Aorta (tissue), 5 donors: ENCODE measurements at places on chromosomes 5 and 9.
A peak's percentile ranks its signal among the peaks of the same experiment; 100 is the strongest.

DNA sequence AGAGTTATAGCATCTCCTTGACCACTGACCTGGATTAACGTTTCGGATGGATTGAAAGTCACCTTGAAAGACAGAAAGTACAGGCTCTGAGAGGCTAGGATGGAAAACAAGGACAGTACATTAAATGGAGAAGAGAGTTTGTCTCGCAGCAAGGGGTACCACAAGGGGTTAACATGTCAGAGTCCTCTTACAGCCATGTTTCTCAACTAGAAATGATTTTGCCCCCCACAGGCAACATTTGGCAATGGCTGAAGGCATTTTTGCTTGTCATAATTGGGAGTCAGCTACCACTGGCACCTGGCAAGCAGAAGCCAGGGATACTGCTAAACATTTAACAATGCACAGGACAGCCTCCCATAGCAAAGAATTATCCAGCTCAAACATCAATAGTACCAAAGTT lies 90.8 kb upstream of the EQTN start:
- H3K4me1 ChIP-seq, result peaks cover 3% of the 10 kb centered on the region
- no peak for DNase-seq
- no peak overlapping the region for H3K27ac ChIP-seq

DNA sequence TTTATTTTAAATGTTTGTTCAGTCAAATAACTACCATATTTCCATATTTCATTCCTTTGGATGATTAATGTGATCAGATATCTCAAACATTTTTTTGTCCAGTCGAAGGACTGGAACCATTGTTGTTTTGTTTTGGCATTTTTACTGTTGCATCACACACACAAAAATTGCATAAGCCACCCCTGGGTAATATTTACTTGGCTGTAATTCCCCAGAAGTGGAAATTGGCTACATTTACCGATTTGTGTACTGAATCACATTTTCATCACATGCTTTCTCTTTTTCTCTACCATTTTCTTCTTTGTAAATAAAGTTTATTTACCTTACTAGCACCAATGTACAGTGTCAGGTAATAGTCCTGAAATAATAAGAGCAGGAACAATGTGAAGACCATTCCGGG lies 1729.7 kb upstream of the WWC1 start:
- no peaks in the 10 kb centered on the region for H3K4me1 ChIP-seq
- no peaks in the 10 kb centered on the region for H3K36me3 ChIP-seq
- H3K27ac ChIP-seq, result no peak overlapping the region

DNA sequence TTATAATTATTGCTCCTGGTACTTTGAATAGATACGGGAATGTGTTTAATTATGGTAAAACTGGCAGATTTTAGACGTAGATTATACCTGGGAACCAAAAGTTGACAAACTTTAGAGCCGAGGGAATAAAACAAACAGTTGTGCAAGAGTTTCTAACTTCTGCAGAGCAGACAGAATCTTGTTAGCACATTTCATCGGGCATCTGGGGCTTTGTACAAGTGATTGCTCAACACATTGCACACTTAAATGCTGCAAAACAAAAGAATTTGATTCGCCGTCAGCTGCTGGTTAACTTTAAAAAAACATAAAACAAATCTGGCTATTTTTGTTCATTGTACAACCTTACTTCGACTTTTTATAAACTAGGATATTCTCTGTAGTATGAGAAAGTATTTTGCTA lies 398.1 kb downstream of the MAN2A1 start:
- no peak overlapping the region for H3K27ac ChIP-seq
- H3K4me1 ChIP-seq, result no peaks in the 10 kb centered on the region
- no peak for DNase-seq
- no peaks in the 10 kb centered on the region for H3K36me3 ChIP-seq

GRCh38 chr5:131630963-131631350 lies 4.1 kb downstream of the RAPGEF6 start:
- no peak overlapping the region for H3K4me3 ChIP-seq
- H3K36me3 ChIP-seq, result no peaks in the 10 kb centered on the region
- no peaks in the 10 kb centered on the region for H3K4me1 ChIP-seq
- H3K27ac ChIP-seq, result no peak overlapping the region

- H3K4me1 ChIP-seq, result no peaks in the 10 kb centered on the region
- no peaks in the 10 kb centered on the region for H3K36me3 ChIP-seq
- no peak overlapping the region for H3K27ac ChIP-seq
- no peaks in the 10 kb centered on the region for H3K27me3 ChIP-seq
- no peak for DNase-seq
Observed at GRCh38 chr5:4580772-4581171, 559.4 kb upstream of the ADAMTS16 start.

GRCh38 chr9:130835441-130836298 lies 616 bp downstream of the ABL1 start:
- H3K27me3 ChIP-seq, result no peaks in the 10 kb centered on the region
- H3K4me1 ChIP-seq, result no peaks in the 10 kb centered on the region
- DNase-seq, result peak; percentile 67
- peak overlapping the region; percentile 91 for H3K27ac ChIP-seq
- peak overlapping the region; percentile 46 for H3K4me3 ChIP-seq
- H3K36me3 ChIP-seq, result no peaks in the 10 kb centered on the region

GRCh38 chr5:149938791-149939358 lies 5.7 kb downstream of the PDE6A start:
- H3K4me1 ChIP-seq, result peaks cover 10% of the 10 kb centered on the region
- no peaks in the 10 kb centered on the region for H3K27me3 ChIP-seq
- H3K4me3 ChIP-seq, result no peak overlapping the region
- H3K36me3 ChIP-seq, result no peaks in the 10 kb centered on the region
- peak; percentile 57 for DNase-seq

GRCh38 chr9:94950579-94951323 lies 224.3 kb downstream of the AOPEP start:
- DNase-seq, result no peak
- H3K36me3 ChIP-seq, result peaks cover 3% of the 10 kb centered on the region
- H3K27me3 ChIP-seq, result no peaks in the 10 kb centered on the region
- H3K4me3 ChIP-seq, result no peak overlapping the region
- peak overlapping the region; percentile 77 for H3K27ac ChIP-seq

GRCh38 chr5:159732220-159732619 lies 184.1 kb upstream of the ADRA1B start:
- DNase-seq, result no peak
- H3K27me3 ChIP-seq, result no peaks in the 10 kb centered on the region
- no peaks in the 10 kb centered on the region for H3K36me3 ChIP-seq
- peaks cover 5% of the 10 kb centered on the region for H3K4me1 ChIP-seq
- no peak overlapping the region for H3K4me3 ChIP-seq
- H3K27ac ChIP-seq, result no peak overlapping the region

GRCh38 chr5:149817539-149818060 lies 87.5 kb downstream of the PPARGC1B start:
- H3K4me1 ChIP-seq, result no peaks in the 10 kb centered on the region
- no peak for DNase-seq
- no peak overlapping the region for H3K4me3 ChIP-seq
- no peaks in the 10 kb centered on the region for H3K36me3 ChIP-seq

DNA sequence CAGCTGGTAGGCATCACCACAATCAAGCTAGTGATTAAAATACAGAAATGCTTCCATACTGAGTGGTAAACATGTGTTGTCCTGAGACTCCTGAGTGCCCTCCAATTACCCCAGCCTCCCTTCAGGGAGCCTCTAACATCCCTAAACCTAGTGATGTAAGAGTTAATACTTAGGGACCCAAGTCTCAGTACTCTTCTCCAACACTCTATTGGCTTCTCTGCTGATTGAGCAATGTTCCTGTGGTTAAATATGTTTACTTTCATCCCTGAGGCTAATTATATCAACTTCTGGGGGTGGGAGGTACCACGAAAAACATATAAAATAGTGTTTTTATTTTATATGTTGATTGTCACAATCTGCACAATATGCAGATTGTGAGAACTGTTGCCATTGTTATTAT lies 5.0 kb downstream of the GRXCR2 start:
- no peak overlapping the region for H3K27ac ChIP-seq
- no peak overlapping the region for H3K4me3 ChIP-seq
- no peaks in the 10 kb centered on the region for H3K4me1 ChIP-seq
- no peaks in the 10 kb centered on the region for H3K27me3 ChIP-seq

- DNase-seq, result no peak
- no peaks in the 10 kb centered on the region for H3K4me1 ChIP-seq
- no peak overlapping the region for H3K27ac ChIP-seq
- H3K36me3 ChIP-seq, result no peaks in the 10 kb centered on the region
Observed at GRCh38 chr5:171978519-171978918, 27.9 kb downstream of the FBXW11 start.

DNA sequence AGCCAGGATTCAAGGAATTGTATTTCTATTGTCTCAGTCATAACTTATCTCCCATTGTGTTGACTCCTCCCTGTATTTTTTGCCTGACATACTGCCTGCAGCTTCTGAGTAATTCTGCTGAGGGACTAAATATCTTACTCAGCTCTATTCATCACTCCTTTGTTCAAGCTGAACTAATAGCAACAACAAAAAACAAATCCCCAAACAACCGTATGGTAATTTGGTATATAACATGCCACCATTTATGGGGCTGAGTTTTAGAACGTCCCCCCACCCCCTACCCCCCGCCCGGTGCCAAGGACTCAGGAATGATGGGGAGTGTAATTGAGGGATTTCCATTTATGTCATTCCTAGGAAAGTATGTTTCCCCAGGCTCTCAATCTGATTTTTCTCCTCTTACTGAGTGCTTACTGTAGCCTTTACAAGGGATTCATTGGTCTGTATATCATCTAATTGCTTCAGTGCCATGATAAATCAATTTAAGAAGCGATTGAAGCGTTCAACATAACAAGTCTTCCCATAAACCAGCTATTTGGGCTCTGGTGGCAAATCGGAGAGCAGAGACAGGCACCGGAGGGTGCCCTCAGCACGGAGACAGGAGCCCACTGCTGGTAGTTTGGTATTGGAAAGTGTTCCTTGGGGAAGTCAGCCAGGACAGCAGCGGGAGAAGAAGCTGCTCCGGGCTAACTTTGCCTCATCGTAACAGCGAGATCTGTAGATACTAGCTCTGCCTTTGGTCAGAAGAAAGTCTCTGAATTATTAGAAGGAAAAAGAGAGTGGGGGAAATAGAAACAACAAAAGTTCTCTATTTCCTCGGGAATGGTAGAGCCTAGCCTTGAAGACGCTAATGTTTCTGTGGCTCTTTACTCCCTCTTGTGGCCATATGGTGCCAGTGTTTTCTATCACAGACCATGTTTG lies 40.7 kb upstream of the HSD17B4 start:
- peak overlapping the region; percentile 42 for H3K27ac ChIP-seq
- no peaks in the 10 kb centered on the region for H3K27me3 ChIP-seq
- peak; percentile 78 for DNase-seq
- peak overlapping the region; percentile 49 for H3K4me3 ChIP-seq

DNA sequence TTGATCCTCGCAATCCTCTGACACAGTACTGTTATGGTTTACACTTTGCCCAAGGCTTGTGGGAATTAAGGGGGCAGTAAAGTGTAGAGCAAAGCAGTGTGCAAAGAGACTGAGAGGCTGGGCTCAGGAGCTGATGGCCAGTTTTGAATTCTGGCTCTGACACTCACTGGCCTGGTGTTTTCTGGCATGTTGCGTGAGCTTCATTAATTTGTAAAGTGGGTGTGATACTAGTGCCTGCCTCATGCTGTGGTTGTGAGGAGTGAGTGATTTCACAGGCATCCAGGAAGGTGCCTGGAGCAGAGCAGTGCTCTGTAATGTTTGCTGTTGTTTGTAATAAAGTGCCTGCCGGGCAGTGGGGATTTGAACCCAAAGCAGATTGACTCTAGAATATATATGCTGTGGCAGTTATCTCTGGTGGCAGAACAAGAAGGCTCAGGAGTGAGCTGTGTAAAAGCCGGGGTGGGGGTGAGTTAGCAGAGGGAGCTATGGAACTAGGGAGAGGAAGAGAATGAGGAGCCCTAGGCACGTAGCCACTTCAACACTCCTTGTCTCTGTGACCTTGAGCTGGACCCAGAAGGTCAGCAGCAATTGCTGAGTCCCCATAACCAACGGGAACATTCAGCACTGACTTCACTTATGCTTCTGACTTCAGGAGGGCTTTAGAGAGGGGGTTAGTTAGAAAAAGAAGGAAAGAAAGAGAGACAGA lies 108.5 kb downstream of the DOCK2 start:
- no peaks in the 10 kb centered on the region for H3K36me3 ChIP-seq
- H3K27me3 ChIP-seq, result no peaks in the 10 kb centered on the region
- H3K4me1 ChIP-seq, result no peaks in the 10 kb centered on the region
- H3K27ac ChIP-seq, result no peak overlapping the region
- no peak overlapping the region for H3K4me3 ChIP-seq
- DNase-seq, result no peak

DNA sequence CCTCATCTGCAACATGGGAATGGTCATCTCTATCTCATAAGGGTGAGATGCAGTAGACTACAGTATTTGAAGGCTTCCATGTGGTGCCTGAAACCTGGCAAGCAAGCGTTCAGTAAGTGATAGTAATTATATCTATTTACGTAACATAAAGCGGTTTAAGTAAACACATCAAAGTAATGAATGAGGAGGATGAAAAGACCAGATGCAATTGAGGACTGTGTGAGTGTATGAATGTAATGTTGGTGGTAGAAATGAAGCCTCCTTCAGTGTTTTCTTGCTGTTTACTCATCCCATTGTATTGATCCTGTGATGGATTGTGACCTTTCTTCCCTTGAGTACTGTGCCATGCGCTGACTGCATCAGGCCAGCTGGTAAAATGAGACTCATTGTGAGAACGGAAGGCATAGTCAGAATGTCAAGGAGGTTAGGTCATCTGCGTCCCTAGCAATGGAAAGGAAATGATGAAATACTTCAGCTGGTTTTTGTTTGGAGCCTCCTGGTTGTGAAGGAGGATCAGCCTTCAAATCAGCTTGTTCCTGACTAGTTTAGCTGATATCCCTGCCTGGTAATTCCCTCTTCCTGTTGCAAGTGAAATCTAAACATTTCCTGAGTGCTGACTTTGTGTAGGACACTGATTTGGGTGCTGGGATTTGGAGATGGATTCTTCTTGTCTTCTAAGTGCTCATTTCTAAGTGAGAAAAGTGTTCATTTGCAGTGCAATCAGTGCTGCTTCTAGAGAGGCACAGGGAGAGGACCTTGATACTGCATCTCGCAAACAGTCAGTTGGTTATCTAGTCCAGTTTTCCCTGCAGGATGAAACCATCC lies 35.6 kb downstream of the TNFSF8 start:
- H3K27me3 ChIP-seq, result no peaks in the 10 kb centered on the region
- no peaks in the 10 kb centered on the region for H3K4me1 ChIP-seq
- H3K36me3 ChIP-seq, result no peaks in the 10 kb centered on the region
- no peak overlapping the region for H3K4me3 ChIP-seq

DNA sequence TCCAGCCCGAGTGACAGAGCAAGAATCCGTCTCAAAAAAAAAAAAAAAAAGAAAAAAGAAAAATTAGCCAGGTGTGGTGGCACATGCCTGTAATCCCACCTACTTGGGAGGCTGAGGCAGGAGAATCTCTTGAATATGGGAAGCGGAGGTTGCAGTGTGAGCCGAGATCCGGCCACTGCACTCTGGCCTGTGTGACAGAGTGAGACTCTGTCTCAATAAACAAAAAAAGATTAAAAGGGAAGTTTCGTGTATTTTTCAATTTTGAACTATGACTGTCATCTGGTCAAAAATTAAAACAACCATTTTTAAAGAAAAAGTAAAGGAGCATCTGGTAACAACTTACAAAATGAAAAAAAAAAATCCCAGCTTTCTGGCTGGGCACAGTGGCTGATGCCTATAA lies 36.3 kb upstream of the PLIN2 start:
- no peak overlapping the region for H3K27ac ChIP-seq
- no peaks in the 10 kb centered on the region for H3K36me3 ChIP-seq
- H3K4me3 ChIP-seq, result no peak overlapping the region
- H3K4me1 ChIP-seq, result no peaks in the 10 kb centered on the region
- no peak for DNase-seq
